Iris pigment epithelial cell (primary cell): ENCODE measurements at places on chromosomes 5 and 9.

- DNase-seq = no peak
These were observed 1.7 kb downstream of the RACK1 start for GRCh38 chr5:181242031-181242451.

GRCh38 chr5:60458666-60459065 lies 241.3 kb downstream of the DEPDC1B start:
- DNase-seq = no peak

GRCh38 chr9:93958819-93959682 lies 3.9 kb upstream of the BARX1 start:
- DNase-seq = peak; percentile 40

DNA sequence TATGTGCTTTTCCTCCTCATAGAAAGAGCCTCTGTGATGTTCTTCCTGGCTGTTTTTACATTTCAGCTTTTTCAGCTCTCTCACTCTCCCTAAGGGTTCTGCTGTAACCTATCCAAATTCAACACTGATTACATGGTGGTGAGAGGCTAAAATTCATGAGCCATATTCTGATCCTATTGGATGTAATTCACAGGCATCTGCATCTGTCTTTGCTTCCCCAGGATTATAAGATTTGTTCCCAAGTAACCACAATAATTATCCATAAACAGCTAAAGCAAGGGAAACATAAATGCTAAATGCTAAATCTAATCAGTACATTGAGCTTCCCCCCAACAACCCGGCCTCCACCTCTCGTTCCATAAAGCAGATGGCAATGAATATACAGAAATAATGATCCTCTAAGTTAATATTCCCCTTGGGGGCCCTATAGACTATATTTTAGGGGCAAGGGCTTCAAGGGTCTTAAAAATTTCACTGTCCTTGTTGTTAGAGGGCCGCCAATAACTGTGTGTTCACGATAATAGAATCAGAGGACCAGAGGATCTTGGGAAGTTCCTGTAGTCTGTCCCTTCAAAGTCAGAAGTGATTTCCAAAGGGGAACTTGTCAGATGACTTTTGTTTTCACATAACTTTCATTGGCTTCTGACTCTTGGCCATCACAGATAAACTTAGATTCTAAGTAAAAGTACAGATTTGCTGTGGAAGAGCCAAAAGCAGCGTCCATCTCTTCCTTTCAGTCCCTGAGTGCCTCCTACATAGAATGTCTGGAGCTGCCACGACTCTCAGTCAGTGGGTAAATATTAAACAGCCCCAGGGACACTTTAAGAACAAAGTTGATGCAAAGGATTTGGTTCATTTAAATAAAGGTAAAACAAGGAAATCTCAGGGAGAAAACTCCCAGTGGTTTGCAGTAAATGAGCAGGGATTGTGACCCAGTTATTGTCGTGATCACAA lies 125.6 kb downstream of the ALDH1A1 start:
- DNase-seq = no peak
